Activated naive CD4-positive, alpha-beta T cell treated with anti-CD3 and anti-CD28 coated beads, Interleukin-2, amount 50 U/mL, for 72 hours (primary cell): ENCODE measurements at places on chromosomes 1 and 21. TPM values are rescaled to one million over a fixed set of nuclear protein-coding genes. Genes with fewer than 3 reads are reported as not detected.

The KCNE2 gene
- total RNA-seq: not detected

The ARHGEF16 gene
- not detected for total RNA-seq

The ROR1 gene
- not detected for total RNA-seq

The NLRP3 gene
- total RNA-seq: 1.3 TPM

The AK2 gene
- 425 TPM for total RNA-seq

The LRRC40 gene
- 25.5 TPM for total RNA-seq

The INSRR gene
- 0.07 TPM for total RNA-seq

The CCDC30 gene
- total RNA-seq: 2.3 TPM

The OPRD1 gene
- total RNA-seq: 0.05 TPM

The NBPF10 gene
- 3.1 TPM for total RNA-seq

The RNU1-3 gene
- 1,082 TPM for total RNA-seq

The CR1 gene
- total RNA-seq: 0.08 TPM

- DNase-seq: no peak
These were observed 29.7 kb downstream of the PER3 start for GRCh38 chr1:7813677-7814373.

DNA sequence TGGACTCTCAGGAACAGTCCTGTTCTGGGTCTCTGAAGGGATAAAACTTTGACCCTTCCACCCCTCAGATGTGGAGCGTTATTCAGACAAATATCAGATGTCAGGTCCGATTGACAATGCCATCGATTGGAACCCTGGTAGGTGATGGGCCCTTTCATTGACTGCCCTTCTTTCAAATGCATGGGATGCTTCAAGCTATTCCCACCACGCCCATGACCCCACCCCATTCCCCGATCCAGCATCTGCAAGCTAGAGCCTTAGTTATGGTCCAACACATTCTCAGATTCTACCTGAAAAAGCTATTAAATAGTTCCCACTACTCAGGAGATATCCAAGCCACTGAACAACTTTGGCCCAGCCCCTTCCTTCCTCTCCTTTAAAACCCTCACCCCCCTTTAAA lies 12.5 kb downstream of the POLR3GL start:
- no peak for DNase-seq

- DNase-seq: no peak
These were observed 42.4 kb downstream of the CAMTA1 start for GRCh38 chr1:6827630-6828165.

DNA sequence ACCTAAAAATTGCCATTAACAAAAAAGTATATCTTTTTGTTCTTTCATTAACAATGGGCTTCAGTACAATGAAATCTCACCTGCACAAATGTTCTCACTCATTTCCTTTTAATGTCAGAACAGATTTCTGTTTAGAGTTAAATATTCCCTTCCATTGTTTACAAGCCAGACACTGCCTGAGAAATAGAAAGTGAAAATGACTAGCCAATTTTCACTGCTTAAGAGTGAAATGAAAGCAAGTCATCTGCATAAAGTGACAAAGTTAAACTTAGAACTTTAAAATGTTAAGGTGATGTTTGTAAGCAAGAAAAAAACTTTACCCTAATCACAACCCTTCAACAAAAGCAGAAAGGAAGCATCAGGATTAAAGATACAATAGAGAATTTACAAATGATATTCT lies 27.5 kb downstream of the COA6 start:
- no peak for DNase-seq

GRCh38 chr1:163410073-163410999 lies 88.6 kb downstream of the NUF2 start:
- peak; percentile 55 for DNase-seq

- no peak for DNase-seq
These were observed 21.4 kb upstream of the NADK start for GRCh38 chr1:1799716-1800115.

DNA sequence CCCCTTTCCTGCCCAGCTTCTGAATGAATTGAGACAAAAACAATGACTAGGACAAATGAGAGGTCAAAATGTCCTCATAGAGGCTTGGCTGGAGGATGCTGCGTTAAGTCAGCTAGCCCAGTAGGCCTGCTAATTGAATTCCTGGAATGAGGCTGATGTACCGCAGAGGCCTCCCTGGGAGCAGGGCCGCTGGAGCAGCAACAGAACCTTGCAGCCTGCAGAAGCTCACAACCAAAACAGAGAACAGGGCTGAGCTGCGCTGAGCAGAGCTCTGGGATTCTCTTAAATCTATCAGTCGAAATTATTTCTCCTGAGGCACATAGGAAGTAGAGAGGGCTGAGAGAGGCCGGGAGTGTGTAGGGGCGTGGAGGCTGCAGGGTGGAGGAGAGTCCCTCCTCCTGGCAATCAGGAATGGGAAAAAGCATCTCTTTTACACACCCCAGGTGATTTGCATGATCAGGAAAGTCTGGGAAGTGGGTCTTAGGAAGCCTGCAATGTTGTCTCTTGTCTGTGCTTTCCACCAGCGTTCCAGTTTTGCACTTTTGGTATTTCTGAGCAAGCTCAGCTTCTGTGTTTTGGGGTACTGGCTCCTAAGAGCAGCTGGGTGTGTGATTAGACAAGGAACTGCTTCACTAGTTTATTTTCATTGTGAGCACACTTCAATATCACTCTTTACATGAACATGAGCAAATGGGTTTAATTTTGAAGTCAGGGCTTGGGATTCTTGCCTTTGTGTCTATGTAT lies 66.5 kb downstream of the RYR2 start:
- no peak for DNase-seq

DNA sequence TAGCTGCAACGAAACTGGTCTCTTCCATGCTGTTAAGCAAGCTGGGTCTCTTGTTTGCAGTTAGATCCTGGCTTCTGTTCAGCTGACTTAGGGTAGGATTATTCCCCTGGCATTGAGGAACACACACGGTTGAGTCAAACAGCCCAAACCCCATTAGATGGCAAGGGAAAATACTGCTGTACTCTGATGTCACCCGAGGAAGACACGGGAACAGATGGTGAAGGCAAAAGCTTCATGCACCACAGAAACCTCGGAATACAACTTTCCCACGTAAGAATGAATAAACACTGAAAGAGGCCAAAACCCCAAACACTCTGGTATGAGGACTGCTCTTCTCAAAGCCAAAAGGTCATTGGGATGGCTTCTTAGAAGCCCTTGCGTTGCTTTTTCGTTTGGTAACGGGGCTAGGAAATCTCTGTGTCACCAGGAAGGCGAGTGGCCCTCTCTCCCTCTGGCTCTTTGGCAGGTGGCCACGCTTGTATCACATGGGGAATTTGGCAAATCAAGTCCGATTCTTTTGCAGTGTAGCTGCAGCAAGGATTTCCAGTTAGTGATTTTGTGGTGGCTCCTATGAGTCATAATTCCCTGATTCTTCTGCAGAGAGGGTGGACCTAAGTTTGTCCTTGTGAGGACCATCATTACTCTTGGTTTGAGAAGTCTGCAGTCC lies 16.7 kb upstream of the LYST start:
- peak; percentile 73 for DNase-seq

GRCh38 chr1:36306210-36306901 lies at the start of gene SH3D21:
SH3D21 (plus strand) TSS chr1:36306368; CDS start chr1:36306421, 53 bp downstream.
- DNase-seq: peak; percentile 64

GRCh38 chr1:158329733-158330132 lies 1.6 kb downstream of the CD1B start:
- no peak for DNase-seq

- no peak for DNase-seq
These were observed 42.4 kb downstream of the DHCR24 start for GRCh38 chr1:54844564-54844963.

GRCh38 chr1:201536558-201536957 lies 2.4 kb upstream of the NAV1 start:
- DNase-seq: no peak

GRCh38 chr1:245599371-245600174 lies 444.8 kb downstream of the KIF26B start:
- DNase-seq: no peak

DNA sequence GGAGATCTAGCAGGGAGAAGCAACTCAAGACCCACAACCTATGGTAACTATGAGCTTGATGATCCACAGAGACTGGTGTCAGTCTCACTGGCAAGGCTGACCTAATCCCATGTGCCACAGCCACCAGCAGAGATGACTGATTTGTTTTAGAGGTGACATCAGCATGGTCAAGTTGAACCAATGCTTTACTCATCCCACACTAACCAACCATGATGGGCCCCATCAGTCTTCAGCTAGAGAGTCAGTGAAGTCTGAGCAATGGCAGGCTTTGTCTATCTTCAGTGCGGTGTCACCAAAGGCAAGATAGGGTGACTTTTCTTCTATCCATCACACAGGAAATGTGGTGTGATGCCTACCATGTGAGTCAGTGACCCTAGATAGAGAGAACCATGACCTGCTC lies 1470.7 kb downstream of the NCAM2 start:
- DNase-seq: no peak

- no peak for DNase-seq
These were observed 194.2 kb downstream of the SIPA1L2 start for GRCh38 chr1:232435729-232436128.

DNA sequence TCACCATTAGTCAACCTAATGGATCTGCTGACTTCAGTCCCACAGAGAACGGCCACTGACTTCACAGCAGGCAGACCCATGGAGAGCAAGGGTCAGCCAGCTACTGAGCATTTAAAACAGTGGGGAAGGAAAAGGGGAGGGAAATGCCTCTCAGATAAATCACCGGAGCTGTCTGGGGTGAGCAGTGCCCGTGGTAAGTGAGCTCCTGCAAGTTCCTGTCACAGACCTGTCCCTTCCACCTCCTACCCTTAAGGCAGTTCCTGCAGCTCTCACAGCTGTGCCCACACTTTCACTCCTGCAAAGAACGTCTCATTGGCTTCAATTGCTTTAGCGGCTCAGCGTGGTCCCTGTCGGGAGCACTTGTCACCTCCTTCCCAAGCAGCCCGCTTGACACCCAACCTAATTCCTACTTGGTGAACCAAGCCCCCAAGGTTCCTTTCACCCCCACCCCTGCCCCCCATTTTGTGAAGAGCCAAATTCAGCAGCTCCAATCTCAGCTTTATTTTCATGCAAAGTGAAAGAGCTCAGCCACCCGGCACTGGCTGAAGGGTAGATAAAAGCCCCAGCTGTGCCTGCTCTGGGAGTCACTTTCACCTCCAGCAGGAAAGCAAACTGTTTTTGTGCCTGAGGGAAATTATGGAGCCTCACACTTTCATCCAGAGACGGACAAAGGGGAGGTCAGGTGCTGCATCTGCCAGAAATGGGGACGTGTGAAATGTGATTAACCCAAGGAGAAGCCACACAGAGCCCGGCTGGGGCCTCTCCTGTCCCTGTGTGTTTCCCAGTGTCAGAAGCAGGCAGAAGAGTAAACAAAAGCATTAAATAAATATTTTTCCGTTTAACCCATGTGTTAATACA lies 306.2 kb downstream of the TTLL7 start:
- DNase-seq: peak; percentile 15

DNA sequence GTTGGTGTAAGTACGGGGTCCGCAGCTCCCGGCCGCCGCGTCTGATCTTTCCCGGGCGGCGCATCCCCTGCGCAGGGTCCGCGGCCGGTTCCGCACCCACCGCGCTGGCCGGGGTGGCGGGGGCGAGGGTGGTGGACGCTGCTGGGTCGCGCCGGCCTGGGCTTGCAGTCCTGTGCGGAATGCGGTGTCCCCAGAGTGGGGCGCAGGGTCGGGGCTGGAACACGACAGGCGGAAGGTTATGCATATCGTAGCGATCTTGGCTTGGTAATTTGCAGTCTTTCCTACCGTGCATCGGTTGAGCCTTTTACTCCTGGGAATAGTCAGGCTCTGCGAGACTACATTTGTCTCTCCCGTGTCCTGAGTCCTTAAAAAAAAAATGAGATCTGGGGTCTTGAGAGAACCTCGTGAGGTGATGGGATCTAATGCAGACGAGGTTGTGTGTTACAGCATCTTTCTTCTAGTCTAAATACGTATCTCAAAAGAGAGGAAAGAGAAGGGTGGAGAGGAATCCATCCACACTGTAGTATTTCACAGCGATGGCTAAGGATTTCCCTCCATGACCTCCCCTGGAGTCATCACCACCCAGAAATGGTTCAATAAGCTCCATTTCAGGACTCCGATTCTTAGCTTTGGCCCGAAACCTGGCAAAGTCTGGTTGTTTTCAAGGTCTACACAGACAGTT lies 572 bp downstream of the ATP1B1 start:
- DNase-seq: no peak

- no peak for DNase-seq
These were observed 396.3 kb upstream of the NEGR1 start for GRCh38 chr1:72678683-72679082.

GRCh38 chr1:23263380-23263887 lies 46.1 kb upstream of the HTR1D start:
- no peak for DNase-seq

GRCh38 chr1:202165942-202166843 lies 5.8 kb upstream of the PTPN7 start:
- no peak for DNase-seq

- no peak for DNase-seq
These were observed 14.4 kb upstream of the OR2T10 start for GRCh38 chr1:248611883-248612414.

DNA sequence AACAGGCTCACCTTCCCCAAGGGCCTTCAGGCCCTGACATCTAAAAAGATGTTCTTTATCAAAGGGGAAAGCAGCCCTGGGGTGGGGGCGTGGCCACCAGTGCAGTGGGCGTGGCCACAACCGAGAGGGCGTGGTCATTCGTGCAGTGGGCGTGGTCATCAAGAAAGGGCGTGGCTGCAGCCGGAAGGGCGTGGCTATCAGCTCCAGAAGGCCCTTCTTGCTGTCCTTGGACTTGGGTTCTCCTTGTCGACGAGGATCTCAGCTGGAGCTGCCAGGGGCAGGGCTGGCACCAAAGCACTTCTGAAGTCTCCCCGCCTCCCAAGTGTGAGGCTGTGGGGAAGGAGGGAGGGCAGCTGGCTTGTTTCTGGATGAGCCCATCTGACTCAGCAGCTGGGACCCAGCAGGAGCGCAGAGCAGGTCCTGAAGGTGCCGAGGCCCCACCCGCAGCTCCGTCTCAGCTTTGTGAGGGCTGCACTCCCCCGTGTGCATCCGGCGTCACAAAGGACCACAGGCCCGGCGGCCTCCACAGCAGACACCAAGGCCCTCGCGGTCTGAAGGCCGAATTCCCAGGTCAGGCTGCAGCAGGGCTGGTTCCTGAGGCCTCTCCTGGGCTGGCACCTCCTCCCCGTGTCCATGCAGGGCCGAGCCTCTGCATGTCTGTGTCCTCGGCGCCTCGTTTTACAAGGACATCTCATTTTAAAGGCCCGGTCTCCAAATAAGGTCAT lies 12.8 kb downstream of the PDE9A start:
- no peak for DNase-seq

- DNase-seq: no peak
These were observed 45.3 kb upstream of the B3GALNT2 start for GRCh38 chr1:235549351-235550139.

DNA sequence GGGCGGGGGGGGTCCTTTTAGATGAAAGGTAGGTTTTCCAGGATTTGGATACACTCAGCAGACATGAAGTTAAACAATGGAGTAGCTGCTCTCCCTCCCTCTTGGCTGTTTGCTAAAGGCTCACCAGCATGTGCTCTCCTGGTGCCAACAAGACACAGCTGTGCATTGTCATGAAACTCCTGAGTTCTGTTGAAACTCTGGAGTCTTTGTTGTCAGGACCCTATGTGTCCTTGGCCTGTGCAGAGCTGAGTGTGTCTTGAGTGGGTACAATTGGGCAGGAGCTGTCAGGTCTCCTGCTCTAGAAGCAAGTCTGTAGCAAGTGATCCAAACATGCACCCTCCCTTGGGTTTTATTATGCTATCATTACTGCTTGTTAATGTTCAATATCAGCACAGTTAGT lies 12.7 kb downstream of the TBX19 start:
- DNase-seq: no peak
